ENCODE measurements at places on chromosomes 5 and 9.

DNA sequence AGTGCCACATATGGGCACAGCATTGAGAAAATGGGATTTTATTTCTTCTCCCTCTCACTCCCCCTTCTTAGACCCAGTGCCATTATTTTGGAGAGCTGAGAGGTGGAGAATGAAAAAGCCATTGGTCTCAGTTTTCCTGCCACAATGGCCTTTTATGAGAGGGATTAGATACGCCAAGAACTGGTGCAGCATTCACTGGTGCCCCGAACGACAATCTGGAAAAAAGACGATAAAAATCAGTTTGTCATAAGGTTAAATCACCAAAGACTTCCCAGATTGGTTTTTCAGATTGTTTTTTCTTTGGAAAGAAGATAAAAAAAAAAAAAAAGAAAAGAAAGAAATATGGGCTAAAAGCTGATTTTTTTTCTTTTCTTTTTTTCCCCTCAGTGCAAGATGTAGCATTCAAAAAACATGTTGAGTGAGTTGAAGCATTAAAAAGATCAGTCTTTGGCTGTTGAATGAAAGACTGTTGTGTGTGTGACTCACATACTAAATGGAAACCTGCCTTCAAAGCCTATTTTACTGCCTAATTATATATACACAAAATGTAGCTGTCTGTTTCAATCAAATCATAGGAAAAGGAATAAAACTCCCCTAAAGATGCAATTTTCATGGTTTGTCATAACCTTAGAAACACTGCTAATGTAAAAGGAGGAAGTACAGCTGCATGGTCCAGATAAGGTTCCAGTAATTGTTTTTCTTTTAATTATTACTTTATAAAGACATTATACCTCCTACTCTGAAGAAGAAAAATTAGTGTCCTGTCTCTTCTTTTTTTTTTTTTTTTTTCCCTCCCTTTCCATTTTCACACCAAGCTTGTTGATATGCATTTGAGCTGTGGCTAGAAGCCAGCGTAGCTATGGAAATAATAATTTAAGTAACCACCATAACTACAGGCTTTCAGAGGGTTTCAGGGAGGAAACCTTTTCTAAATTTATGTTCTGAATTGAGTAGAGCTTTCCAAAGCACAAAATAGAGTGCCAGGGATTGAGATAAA, 27.2 kb upstream of the ZNF608 start:
- DNase-seq, result no peak

- DNase-seq, result no peak
Measured at GRCh38 chr5:56587381-56588130, 227.8 kb upstream of the MAP3K1 start.

DNA sequence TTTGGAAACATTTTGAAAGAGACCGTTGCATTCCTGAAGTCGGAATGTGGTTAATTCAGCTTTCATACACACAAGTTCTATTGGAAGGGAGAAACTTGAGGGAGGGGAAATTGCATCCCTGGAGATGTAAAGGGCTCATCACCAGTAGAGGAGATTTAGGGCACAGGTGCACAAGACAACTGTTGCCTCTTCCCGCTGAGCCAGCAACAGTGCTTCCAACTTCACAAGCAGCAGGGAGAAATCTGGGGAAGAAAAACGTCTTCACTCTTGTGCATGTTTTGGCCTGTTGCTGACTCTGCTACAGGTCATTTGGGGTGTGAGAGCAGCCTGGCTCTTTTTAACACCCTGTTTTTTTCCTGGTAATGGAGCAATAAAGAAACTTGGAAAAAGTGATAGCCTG, 277.9 kb downstream of the GAS1 start:
- no peak for DNase-seq

DNA sequence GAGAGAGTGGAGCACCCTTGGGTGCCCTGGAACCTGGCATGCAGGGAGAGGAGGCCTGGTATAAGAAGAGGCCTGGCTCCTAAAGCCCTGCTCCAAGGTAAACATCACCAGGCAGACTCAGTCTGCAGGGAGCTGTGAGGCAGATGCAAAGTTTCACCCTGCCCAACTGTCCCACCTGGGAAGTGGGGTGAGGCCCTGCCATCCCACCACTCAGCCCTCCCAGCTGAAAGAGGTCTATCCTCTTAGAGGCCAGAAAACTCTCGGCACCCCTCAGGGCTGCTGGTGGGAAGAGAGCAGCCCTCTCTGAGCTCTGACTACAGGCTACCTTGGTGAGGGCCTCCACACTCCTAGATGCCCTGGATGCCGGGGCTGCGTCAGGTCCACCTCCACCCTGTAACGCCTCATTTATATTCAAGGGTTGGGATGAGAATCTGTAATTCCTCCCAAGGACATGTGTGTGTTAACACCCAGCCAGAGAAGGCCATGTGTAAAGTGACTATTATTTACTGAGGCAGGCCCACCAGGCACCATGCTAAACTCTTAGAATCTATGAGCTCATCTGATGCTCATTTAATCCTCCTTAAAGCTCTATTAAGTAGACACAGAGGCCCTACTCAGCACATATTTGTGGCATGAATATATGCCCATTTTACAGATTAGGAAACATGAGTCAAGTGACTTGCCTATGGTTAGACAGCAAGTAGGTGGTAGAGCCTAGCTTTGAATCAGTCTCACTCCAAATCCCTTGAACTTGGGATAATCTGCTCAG, 205.9 kb downstream of the FSTL4 start:
- DNase-seq, result no peak

GRCh38 chr5:72313141-72313540, 6.9 kb downstream of the MRPS27 start:
- DNase-seq, result no peak

- no peak for DNase-seq
Measured at GRCh38 chr5:159630545-159630944, 285.7 kb upstream of the ADRA1B start.

Data from T-helper 9 cell (primary cell).